ENCODE measurements at places on chromosomes 3 and 15.

DNA sequence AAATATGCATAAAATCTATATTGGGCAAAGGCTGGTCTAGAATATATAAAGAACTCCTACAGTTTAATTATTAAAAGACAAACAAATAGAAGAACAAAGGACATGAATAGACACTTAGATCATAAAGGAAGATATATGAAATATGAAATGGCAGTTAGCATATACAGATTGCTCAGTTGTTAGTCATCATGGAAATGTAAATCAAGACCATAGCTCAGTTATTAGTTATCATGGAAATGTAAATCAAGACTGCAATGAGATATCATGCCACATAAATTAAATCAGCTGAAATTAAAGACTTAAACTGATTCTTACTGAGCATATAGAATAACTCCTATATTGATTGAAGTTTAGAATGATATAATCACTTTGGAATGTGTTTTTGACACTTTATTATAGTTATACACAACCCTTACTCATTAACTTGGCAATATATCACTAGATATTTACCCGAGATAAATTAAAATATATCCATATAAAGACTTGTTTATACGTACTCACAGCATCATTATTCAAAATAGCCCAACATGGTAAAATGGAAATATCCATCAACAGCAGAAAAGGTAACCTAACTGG lies 45.2 kb upstream of the GOLGA8B start:
- DNase-seq = no peak

- DNase-seq = no peak
Measured at GRCh38 chr3:182954553-182955235, 25.6 kb downstream of the DCUN1D1 start.

DNA sequence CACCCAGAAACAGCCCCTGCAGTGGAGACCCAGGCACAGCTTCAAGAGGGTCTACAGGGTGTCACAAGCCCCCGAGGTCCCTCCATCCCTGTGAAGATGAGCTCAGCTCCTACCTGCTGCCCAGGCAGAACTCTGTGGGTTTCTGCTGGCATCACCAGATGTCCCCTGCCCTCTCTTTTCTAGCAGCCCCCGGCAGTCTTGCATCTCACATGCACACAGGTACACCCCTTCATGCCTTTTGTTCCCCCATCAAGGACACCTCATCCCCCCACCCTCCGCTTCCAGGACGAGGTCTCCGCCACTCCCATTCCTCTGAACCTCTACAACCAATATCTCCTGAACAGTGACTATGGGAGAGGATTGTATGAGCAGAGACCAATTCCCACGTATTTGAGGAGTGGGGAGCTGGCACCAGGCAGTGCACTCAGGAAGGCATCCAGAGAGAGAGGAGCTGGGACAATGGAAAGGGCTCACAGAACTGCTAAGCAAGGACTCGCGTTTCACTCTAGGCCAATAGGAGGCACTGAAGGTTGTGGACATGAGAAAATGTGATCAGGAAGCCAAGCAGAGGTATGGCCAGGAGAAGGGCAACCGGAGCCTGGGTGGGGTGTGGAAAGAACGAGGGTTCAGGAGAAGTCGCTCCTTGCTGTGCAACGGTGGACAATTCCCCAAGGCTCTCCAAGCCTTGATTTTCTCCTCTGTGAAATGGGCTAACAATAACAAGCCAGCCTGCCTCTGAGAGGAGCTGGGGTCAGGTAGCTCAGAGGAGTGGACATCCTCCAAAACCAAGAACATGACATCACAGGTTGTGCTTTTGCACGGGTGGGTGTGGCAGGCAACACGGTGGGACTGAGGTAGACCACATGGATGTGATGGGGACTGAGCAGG lies 115.2 kb downstream of the CHSY1 start:
- DNase-seq = no peak

DNA sequence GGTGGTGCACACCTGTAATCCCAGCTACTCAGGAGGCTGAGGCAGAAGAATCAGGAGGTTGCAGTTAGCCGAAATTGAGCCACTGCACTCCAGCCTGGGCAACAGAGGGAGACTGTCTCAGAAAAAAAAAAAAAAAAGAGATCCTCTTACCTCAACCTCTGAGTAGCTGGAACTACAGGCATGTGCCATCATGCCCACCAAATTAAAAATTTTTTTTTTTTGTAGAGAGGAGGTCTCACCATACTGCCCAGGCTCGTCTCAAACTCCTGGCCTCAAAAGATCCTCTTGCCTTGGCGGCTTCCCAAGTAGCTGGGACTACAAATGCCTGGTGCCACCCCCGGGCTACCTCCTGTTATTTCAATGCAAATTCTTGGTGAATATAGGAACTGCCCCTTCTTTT lies 1.5 kb downstream of the UMPS start:
- no peak for DNase-seq

DNA sequence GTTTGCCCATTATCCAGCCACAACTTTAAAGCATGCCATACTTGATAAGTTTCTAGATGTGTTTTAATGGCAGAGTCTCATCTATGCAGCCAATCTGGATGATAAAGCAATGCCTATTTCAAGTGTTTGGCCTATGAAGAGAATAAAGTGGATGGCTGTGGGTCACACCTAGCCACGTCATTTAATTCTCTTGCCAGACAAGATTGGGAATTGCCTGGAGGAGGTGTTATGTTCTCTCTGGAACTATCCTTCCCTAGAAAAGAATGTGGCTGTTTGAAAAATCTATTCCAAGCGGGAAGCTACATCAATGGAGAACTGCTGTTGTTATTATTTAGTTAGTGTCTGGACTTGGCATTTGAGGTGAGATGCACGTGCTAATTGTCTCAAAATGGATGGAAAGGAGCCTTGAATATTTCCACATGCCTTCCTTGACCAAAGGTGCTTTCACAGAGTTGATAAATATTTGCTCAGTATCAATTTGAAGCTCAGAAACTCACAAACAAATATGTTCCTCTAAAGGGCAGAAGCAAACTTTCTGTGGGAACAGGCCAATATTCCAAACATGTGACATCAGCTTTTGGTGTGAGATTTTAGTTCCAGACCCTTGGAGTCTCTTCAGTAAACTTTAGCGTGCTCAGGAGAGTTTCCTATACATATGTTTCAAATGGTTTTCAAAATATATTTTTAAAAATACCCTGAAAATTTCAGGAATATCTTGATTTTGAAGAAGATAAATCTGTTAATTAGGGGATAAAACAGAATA lies 510.6 kb upstream of the SGO1 start:
- no peak for DNase-seq

- no peak for DNase-seq
Measured at GRCh38 chr3:131216801-131217200, 164.8 kb upstream of the NUDT16 start.

- no peak for DNase-seq
Measured at GRCh38 chr3:127728417-127729015, 55.8 kb downstream of the ABTB1 start.

Data from stimulated activated CD8-positive, alpha-beta memory T cell treated with anti-CD3 and anti-CD28 coated beads, Interleukin-4, amount 100 ng/mL, for 48 hours (primary cell).